Activated naive CD4-positive, alpha-beta T cell treated with anti-CD3 and anti-CD28 coated beads for 36 hours (primary cell): ENCODE measurements at places on chromosomes 11 and 22. TPM values are rescaled to one million over a fixed set of nuclear protein-coding genes. Genes with fewer than 3 reads are reported as not detected.

CHRDL2 gene
- not detected for total RNA-seq

MAJIN gene
- 0.37 TPM for total RNA-seq

THRSP gene
- not detected for total RNA-seq

ACRV1 gene
- not detected for total RNA-seq

SMTNL1 gene
- total RNA-seq, result not detected

OTOG gene
- total RNA-seq, result not detected

PRR33 gene
- 0.07 TPM for total RNA-seq

OR8D4 gene
- total RNA-seq, result not detected

DERL3 gene
- 7.5 TPM for total RNA-seq

SYCE3 gene
- 2.0 TPM for total RNA-seq

DUSP8 gene
- 3.0 TPM for total RNA-seq

MMP1 gene
- not detected for total RNA-seq

GRM5 gene
- total RNA-seq, result not detected

OR4D11 gene
- total RNA-seq, result not detected

BCR gene
- total RNA-seq, result 62.3 TPM

SYT9 gene
- total RNA-seq, result not detected

ANKK1 gene
- not detected for total RNA-seq

POU2F3 gene
- total RNA-seq, result not detected

PACSIN3 gene
- total RNA-seq, result 7.2 TPM

MUC5AC gene
- total RNA-seq, result not detected
